ENCODE measurements at places on chromosomes 1 and 21.

- no peak for DNase-seq
Observed at GRCh38 chr1:84366786-84367185, 31.5 kb upstream of the DNASE2B start.

DNA sequence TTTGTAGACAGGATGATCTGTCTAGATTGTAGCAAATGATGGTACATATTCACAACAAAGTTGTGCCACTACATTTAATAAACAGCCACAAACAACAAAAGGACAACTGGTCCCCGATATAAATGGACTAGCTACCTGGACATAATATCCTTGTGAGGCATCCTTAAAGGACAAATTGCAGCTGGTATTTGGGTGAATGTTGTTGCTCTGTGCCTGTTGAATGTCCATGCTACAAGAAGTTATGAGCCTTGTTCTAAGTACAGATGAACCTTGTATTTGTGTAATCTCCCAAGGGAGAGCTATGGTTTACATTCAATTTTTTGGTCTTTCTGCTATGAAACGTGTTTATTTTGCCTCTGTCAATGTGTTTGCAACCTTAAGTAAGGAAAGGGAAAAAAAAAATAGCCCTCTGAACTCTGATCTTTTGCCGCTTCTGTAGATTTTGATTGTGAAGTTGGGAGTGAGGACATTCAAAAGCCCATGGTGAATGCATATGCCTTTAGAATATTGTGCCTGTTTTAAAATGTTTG lies 26.5 kb downstream of the SFT2D2 start:
- DNase-seq: no peak

DNA sequence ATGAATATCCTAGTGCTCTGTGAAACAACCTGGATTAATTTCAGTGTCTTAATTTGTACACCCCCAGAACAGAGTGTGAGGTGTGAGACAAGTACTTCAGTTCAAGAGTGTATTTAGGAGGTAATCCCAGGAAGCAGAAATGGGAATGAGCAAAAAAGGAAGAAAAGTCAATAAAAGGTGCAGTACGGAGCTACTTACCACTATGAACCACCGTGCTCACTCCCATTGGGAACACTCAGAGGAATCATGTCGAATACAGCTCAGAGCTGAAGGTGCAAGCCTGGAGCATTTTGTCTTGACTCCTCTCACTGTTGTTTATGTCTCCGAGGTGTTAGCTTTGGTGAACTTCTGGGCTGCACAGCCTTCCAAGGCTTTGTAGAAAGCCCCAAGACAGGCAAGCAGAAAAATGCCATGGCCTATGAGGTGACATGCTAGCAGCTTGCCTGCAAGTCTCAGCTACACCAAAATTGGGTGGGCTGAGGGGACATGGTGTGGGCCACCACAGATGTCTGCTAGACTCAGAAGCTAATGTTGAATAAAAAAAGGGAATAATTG lies 7.4 kb upstream of the SVBP start:
- no peak for DNase-seq

DNA sequence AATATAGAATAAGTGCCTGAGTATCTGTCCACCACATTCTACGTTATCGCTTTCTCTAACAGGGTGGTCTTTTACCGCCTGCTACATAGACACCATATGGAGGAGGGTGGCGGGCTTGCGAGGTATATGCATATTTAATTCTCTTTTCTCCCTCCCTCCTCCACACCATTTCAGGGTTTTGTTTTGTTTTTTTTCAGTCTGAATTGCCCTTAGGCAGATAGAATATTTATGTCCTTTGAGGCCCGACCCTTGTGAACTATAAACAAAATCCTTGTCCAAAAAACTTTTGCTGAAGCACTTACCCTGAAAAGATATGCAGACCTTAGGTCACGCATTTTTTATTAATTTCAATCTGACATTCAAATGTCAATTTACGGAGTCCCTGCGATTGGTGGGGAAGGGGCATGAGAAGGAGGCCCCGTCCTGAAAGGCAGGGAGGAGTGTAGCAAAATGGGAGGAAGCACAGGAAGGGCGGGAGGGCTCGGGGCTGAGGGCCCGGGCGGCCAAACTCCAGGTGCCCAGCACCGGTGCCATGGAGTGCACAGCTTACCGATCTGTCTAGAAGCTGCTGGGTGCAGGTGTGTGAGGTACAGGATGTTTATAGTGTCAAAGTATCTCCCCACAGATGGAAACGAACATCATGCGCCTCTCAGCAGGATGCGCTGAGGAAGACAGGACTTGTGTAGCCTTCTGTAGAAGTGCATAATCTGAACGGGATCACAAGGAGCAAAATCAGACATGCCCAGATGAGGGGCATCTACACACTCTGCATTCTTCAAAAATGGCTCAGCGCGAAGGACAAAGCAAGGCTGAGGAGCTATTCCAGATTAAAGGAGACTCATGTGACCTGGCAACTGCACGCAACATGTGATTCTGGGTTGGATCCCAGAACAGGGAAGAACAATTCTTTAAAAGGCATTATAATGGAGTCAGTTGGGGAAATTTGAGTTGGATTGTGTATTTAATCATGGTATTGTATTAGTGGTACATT lies 68.8 kb upstream of the LYST start:
- no peak for DNase-seq

- no peak for DNase-seq
Observed at GRCh38 chr1:62924983-62925790, 141.3 kb downstream of the ATG4C start.

DNA sequence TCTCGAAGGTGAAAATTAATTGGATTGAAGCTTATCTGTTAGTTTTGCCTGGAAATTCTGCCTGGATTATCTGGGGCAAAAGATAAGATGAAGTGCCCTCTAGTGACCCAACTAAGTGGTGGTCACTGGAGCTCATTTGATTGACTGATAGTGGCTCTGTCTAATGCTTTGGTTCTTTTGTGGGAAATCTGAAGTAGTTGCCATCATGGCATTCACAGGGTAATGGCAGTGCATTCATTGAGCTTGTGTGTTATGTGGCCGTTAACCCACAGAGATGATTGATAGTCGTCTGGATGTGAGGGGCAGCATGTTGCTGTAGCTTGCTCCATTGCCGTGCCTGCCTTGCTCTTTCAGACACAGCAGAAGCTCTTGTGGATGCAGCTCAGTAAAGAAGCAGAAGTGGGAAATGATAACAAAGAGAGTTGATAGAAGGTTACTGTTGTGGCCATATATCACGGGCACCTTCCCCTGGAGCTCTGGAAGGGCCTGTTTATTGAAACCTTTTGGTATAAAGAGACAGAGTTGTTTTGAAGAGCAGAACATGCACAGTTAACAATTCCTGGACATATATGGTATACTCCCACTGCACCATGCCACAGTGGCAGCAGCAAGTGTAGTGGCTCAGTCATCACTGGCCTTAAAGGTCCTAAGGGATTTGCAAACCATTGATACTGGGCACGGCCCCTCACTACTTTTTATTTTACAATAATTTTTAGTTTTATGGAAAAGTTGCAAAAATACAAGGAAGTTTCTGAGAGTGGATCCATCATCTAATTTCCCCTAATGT lies 42.0 kb downstream of the CXADR start:
- no peak for DNase-seq

GRCh38 chr1:158691907-158692306 lies 5.4 kb upstream of the SPTA1 start:
- DNase-seq: no peak

GRCh38 chr1:97791251-97791650 lies 129.6 kb downstream of the DPYD start:
- DNase-seq: no peak

Measured in activated CD8-positive, alpha-beta memory T cell treated with anti-CD3 and anti-CD28 coated beads for 1 hour (primary cell).